ENCODE measurements at places on chromosomes 5 and 9.

GRCh38 chr9:76433406-76433805 is 25.6 kb upstream of the GCNT1 start:
- no peak for DNase-seq

GRCh38 chr9:15642369-15642962 is 89.6 kb downstream of the CCDC171 start:
- peak; percentile 1 for DNase-seq

GRCh38 chr9:105051897-105052296 is 123.9 kb upstream of the ABCA1 start:
- no peak for DNase-seq

DNA sequence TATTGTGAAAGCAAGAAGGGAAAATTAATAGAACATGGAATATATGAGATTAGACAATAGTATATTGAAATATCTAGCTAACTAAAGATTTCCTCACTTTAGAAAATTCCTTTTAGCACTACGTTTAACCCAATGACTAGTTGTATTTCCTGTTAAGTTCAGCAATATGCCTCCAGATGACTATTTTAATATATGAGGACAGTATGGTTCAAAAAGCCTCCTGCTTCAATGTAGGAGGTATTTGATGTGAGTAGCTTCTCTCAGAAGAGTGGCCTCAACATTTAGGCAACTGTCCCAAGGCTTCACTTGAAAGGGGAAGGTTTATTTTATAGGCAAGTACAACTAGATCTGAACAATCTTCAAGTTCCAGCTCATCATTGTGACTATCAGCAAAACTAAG is 2.0 kb upstream of the MEF2C start:
- no peak for DNase-seq

- no peak for DNase-seq
Observed at GRCh38 chr5:143714629-143715028, 97.3 kb upstream of the HMHB1 start.

GRCh38 chr5:15363601-15364000 is 136.4 kb upstream of the FBXL7 start:
- no peak for DNase-seq

GRCh38 chr5:14676320-14676719 is 11.8 kb downstream of the OTULIN start:
- DNase-seq = no peak

- peak; percentile 21 for DNase-seq
Observed at GRCh38 chr5:97142521-97143254, at the start of gene LIX1. Gene LIX1, minus strand, starts transcription at chr5:97142611. Its CDS starts 35 bp downstream, at chr5:97142576.

DNA sequence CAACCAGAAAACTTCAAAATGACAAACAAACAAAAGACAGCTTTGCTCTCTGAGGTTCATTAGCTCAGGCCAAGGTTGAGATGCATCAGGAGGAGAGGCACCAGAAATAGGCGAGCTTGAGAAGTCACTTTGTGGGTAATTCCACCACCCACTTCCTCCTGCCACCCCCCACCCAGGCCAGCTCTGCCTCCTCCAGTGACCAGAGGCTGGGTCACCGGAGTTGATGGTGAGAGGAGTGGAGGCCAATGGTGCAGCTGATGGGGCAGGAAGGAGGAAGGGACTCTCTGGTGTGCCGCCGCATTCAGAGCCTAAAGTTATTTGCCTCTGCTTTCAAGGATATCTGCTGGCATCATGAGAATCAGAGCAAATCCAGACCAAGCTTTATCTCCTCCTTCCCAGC is 73.8 kb upstream of the ASTN2 start:
- DNase-seq = no peak

DNA sequence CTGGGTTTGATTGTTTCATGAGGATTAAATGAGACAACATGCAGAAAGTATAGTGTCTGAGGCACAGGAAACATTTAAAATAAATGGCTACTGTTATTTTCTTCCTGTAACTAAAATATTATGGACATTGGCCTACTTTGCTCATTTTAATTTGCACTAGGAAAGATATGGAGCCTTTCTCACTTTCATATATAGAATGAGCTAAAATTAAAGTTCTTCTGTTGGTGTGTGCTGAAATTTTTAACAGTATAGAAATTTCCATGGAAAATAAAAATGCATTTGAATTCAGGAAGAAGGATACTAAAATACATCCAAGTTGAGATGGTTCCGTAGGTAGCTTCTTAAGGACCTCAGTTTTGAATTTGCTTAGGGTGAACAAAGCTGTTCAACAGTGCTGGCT is 131.9 kb downstream of the MAST4 start:
- DNase-seq = no peak

DNA sequence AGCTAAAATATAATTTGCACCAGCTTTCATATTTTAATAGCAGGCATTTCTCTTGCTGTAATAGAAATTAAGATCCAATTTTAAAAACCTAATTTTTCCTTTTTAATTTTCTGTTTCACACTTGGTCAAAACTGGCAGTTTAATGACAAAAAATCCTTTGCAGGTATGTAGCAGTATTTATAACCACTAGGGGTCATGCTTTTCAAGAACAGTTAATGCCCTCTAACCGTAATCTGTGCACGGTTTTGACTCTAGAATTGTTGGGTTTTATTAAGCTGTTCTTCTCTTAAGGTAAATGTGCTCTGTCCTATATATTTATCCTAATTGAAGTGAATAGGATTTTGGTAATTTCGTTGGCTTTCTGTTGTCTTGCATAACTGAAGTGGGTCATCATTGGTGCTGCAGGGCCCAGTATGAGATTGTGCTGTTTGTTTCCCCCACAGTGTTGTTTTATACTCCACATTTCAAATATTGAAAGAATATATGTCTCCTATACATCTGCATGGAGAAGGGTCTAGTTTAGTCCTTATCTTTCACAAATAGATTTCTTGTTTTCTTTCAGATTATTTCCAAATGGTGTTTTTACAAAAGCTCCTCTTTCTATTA is 107.4 kb downstream of the SCAMP1 start:
- DNase-seq = no peak

DNA sequence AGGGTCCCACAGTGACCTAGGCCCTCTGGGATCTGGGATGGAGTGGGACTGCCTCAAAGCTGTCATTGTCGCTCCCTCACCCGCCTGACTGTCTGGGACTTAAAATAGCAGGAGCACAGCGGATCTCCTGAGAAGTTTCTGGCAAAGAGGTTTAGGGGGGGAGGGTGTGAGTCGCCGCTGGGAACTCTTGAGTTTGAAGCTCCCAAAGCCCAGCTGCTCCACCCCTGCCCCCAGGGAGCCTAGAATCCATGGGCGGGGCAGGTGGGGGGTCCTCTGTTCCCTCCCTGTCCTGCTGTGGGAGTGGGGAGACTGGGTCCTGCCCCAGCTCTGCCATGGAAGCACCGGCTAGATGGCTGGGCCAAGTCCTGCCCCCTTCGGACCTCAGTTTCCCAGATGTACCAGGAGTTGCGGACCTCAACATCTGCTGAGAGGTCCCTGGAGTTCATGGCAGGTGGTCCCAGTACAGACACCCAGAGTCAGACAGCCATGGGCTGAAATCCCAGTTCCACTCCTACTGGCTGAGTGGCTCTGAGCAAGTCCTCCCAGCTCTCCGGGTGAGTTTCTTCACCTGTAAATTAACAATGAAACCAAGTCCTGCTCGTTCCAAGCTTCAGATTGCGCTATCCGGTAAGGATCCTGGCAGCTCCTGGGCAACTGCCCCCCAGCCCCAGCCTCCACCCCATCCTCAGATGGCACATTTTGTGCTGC is 985 bp upstream of the WDR38 start:
- no peak for DNase-seq

DNA sequence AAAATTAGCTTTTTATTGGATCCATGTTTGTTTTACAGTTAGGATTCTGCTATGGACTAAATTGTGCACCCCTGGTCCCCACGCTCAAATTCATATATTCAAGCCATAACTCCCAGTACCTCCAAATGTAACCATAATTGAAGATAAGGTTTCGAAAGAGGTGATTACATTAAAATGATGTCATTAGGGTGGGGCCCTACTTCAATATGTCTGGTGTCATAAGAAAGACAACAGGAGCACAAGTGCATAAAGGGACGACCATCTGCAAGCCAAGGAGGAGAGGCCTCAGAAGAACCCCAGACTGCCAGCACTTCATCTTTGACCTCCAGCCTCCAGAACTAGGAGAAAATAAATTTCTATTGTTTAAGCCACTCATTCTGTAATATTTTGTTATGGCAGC is 7.4 kb upstream of the HNRNPA0 start:
- DNase-seq = no peak

- DNase-seq = no peak
Observed at GRCh38 chr9:131835151-131835910, 95.5 kb upstream of the RAPGEF1 start.

DNA sequence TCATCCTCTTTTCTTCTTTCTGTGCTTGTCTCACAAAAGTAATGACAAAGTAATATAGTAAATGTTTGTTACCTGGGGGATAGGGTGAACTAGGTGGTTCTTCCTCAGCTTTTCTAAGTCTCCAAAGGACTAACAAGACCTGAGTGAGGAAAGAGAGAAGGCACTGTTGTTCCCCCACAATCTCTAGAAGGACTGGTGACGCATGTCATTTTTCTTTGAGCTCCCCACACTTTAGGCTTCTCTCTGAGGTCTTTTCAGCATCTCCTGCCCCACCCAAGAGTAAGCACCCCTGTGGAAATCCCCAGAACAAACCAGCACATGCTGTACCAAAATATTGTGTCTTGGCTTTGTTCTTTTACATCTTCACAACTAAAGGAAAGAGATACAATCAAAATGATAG is 2.4 kb upstream of the IL7R start:
- no peak for DNase-seq

- DNase-seq = no peak
Observed at GRCh38 chr5:87539839-87540238, 127.1 kb upstream of the CCNH start.

- no peak for DNase-seq
Observed at GRCh38 chr5:153352685-153353219, 137.7 kb upstream of the GRIA1 start.

- no peak for DNase-seq
Observed at GRCh38 chr5:73322437-73323076, 126.0 kb downstream of the FOXD1 start.

GRCh38 chr5:34914671-34915138 is 599 bp downstream of the RAD1 start:
- no peak for DNase-seq

DNA sequence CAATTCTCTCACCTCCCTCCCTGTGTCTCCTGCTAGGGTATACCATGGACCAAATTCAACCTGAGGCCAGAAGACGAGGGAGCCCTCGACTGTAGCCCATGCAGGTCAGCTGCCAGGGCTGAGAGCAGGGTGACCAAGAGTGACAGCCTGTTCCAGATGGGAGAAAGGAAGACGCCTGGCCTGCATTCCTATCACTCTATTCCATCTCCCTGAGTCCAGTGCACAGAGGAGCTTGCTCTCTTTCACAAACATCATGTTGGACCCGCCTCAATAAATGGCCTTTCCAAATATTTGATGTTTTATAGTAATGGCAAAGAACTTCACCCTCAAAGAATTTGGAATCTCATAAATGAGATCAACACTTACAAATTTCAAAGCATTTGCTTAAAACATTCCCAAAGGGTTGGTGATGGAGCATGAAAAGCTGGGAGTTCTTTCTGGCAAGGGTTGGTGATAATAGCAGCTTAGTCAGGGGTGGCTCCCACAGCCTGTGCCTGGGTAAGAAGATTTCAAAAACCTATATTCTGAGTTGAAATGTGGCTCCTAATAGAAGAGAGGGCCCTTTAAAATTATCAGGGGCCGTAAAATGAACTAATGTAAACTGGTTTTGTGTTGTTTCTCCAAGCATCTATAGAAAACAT is 393.1 kb downstream of the EFNA5 start:
- DNase-seq = no peak

DNA sequence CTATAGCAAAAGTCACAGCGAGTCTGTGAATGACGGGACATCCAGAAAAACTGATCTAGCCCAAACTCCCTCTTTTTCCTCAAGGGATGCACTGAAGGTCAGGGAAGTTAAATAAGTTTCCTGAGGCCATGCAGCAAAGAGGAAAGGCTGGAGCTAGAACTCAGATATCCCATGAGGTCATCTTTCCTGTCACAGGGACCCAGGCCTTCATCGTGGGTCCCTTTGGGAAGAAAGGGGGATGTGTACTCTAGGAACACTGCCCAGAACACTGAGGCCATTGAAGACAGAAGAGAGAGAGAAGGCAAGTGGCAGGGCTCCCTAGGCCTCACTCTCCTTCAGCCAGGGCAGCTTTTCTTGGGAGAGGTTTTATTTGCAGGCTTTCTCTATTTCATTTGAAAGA is 182.0 kb downstream of the EBF1 start:
- no peak for DNase-seq

DNA sequence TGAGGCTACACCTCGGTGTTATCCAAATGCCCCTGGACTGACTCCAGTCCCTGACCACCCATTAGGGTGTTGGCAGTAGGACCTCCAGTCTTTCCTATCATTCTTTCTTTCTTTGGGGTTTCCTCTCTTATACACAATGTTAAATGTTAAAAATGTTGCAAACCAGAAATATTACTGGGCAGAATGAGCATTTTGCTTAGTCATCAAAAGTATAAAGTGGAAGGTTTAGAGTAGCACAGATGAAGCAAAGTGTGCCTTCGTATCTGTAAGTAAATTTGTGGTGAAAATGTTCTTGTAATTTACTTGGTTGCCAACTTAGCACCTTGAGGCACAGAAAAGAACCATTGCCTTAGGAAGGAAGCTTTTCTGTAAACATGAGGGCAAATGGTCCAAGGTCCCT is 21.7 kb upstream of the UNC13B start:
- DNase-seq = no peak

GRCh38 chr5:54379590-54379989 is 69.2 kb upstream of the ARL15 start:
- DNase-seq = no peak

GRCh38 chr5:154276973-154277331 is 86.4 kb downstream of the GALNT10 start:
- DNase-seq = no peak

DNA sequence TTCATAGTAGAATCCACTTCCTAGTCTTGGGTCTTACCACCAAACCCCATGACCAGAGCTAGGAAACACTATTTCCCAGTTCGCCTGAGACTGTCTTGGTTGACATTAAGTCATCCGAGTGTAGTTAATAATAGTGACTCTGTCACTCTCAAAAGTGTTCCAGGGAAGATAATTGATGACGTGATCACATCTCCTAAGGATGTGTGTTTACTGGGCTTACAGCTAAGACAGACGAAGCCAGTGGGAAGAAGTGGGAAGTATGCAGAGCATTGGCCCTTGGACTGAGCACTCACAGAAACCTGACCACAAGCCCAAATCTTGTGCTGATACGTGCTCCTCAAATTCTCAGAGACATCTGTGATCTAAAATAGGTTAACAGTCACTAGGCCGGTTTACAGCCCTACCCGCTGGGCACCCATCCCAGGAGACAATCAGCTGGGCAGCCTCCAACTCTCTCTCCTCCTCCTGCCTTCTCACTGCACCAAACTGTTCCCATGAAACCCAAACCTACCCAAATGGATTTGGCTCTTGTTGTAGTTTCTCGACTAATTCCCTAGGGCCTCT is 316.6 kb downstream of the TLE1 start:
- DNase-seq = no peak

All from SHP77 treated with DMSO at 0.1 percent for 48 hours (cell line).